ENCODE measurements at places on chromosomes 1 and 21.

GRCh38 chr21:45309069-45309986, 21.6 kb upstream of the POFUT2 start:
- no peaks in the 10 kb centered on the region for H3K27me3 ChIP-seq
- DNase-seq: peak; percentile 84
- no peak overlapping the region for H3K4me3 ChIP-seq
- H3K4me1 ChIP-seq: peaks cover 2% of the 10 kb centered on the region
- peak overlapping the region; percentile 81 for H3K27ac ChIP-seq

- no peak overlapping the region for H3K4me3 ChIP-seq
- no peaks in the 10 kb centered on the region for H3K27me3 ChIP-seq
- DNase-seq: no peak
- no peak overlapping the region for H3K27ac ChIP-seq
- H3K4me1 ChIP-seq: no peaks in the 10 kb centered on the region
These were observed 99.2 kb upstream of the BTG3 start for GRCh38 chr21:17711896-17712295.

- no peak overlapping the region for H3K4me3 ChIP-seq
- H3K4me1 ChIP-seq: peaks cover 2% of the 10 kb centered on the region
- no peak for DNase-seq
- H3K36me3 ChIP-seq: no peaks in the 10 kb centered on the region
- no peak overlapping the region for H3K27ac ChIP-seq
These were observed 16.9 kb downstream of the PLA2G4A start for GRCh38 chr1:186845576-186846210.

- H3K27ac ChIP-seq: peak overlapping the region; percentile 87
- H3K27me3 ChIP-seq: no peaks in the 10 kb centered on the region
- DNase-seq: peak; percentile 74
These were observed 652 bp downstream of the ARL8A start for GRCh38 chr1:202143768-202144401.

- no peak for DNase-seq
- H3K4me1 ChIP-seq: no peaks in the 10 kb centered on the region
- peak overlapping the region; percentile 51 for H3K4me3 ChIP-seq
These were observed 912 bp upstream of the SIPA1L2 start for GRCh38 chr1:232630894-232631195.

DNA sequence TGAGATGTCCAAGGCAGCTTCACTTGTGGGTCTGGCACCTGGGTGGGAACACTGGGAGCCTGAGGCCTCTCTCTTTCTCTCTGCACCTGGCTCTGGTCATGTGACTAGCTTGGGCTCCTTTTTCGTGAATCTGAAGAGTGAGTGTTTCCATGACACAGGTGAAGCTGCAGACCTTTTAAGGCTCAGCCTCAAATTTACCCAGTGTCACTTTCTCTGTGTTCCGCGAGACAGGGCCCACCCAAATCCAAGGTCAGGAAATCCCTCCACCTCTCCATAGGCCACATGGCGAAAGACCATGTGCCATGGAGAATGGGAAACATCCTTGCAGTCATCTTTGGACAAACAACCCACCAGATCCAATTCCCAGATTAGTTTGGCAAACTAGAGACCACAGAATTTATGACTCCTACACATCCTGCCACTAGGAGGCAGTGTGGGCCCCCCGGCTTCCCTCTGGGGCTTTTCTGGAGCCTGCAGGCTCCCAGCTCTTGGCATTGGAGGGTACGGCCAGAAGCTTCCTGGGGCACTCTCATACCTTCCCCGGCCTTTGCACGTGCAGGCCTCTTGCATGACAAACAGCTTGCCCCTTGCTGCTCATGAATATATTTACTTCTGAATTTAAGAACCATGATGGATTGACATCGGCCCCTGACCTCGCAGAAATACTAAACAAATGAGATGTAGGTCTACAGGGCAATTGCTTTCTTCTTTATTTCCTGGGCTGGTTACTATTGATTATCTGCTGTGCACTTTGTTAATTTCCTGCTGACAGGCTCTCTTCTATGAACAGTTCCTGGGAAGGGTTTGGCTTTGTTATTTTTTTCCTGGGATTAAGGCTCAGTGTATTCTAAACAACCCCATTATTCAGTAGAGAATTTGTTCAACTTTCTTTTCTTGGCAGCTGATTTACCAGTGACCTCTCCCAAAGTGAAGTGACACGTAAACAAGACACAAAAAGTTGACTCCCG, 180.7 kb downstream of the KAZN start:
- peak; percentile 32 for DNase-seq
- H3K36me3 ChIP-seq: no peaks in the 10 kb centered on the region

GRCh38 chr1:31981456-31981839, 32.2 kb upstream of the KHDRBS1 start:
- DNase-seq: no peak
- H3K36me3 ChIP-seq: no peaks in the 10 kb centered on the region
- peaks cover 2% of the 10 kb centered on the region for H3K4me1 ChIP-seq
- H3K27me3 ChIP-seq: no peaks in the 10 kb centered on the region
- no peak overlapping the region for H3K4me3 ChIP-seq

DNA sequence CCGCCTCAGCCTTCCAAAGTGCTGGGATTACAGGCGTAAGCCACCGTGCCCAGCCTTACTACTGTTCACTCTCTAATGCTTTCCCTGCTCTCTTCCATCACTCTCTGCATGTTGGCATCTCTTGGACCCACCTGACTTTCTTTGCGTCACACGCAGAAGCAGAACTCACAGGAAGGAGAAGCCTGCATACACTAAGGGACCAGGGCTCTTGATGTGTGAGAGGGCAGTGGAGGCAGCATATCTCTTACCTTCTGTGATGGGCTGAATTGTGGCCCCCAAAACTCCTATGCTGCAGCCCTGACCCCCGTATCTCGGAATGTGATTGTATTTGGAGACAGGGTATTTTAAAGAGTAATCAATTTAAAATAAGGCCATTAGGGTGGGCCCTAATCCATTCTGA, 26.7 kb upstream of the SLAMF9 start:
- H3K4me1 ChIP-seq: no peaks in the 10 kb centered on the region
- H3K4me3 ChIP-seq: no peak overlapping the region
- no peaks in the 10 kb centered on the region for H3K27me3 ChIP-seq
- no peak overlapping the region for H3K27ac ChIP-seq

- H3K27ac ChIP-seq: peak overlapping the region; percentile 92
- no peaks in the 10 kb centered on the region for H3K36me3 ChIP-seq
- DNase-seq: peak; percentile 64
- no peaks in the 10 kb centered on the region for H3K27me3 ChIP-seq
- H3K4me1 ChIP-seq: peaks cover 47% of the 10 kb centered on the region
These were observed 3.0 kb downstream of the HSPB7 start for GRCh38 chr1:16014509-16015482.

GRCh38 chr21:17436626-17437111, 76.2 kb upstream of the CXADR start:
- H3K36me3 ChIP-seq: no peaks in the 10 kb centered on the region
- no peaks in the 10 kb centered on the region for H3K27me3 ChIP-seq
- no peak overlapping the region for H3K27ac ChIP-seq
- no peak for DNase-seq
- no peak overlapping the region for H3K4me3 ChIP-seq
- H3K4me1 ChIP-seq: no peaks in the 10 kb centered on the region

GRCh38 chr1:228341814-228342626, 64.6 kb downstream of the TRIM11 start:
- no peaks in the 10 kb centered on the region for H3K27me3 ChIP-seq
- peaks cover 14% of the 10 kb centered on the region for H3K36me3 ChIP-seq
- no peaks in the 10 kb centered on the region for H3K4me1 ChIP-seq
- DNase-seq: peak; percentile 7

- no peak overlapping the region for H3K4me3 ChIP-seq
- no peak for DNase-seq
- H3K4me1 ChIP-seq: no peaks in the 10 kb centered on the region
- H3K27me3 ChIP-seq: no peaks in the 10 kb centered on the region
These were observed 21.1 kb downstream of the CDC42BPA start for GRCh38 chr1:227297073-227297793.
